ENCODE measurements at places on chromosomes 11 and 22. TPM values are rescaled to one million over a fixed set of nuclear protein-coding genes. Genes with fewer than 3 reads are reported as not detected.

The OR10G7 gene
- total RNA-seq = not detected

The GDPD4 gene
- total RNA-seq = not detected

The MS4A8 gene
- not detected for total RNA-seq

The SMIM38 gene
- not detected for total RNA-seq

The GAL3ST1 gene
- 0.16 TPM for total RNA-seq

The HBB gene
- total RNA-seq = 100 TPM

The APOA5 gene
- not detected for total RNA-seq

The BTG4 gene
- not detected for total RNA-seq

The OR51I1 gene
- total RNA-seq = not detected

The KCNJ1 gene
- total RNA-seq = not detected

The CXCR5 gene
- not detected for total RNA-seq

The C11orf97 gene
- not detected for total RNA-seq

The XKR3 gene
- total RNA-seq = not detected

The HTR3B gene
- total RNA-seq = not detected

DNA sequence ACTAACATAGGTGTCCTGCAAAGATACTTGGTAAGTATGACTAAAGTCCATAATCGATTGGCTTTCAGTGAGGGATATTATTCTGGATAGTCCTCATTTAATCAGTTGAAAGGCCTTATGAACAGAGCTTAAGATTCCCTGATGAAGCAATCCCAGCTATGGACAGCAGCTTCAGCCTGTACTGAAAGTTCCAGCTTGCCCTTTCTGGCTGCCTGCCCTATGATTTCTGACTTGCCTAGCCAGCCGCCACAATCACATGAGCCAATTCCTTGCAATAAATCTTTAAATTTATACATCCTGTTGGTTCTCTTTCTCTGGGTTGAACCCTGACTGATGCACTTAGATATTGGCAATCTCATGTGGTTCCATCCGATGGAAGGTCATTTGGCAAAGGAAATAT lies 759.0 kb upstream of the API5 start:
- H3K27ac ChIP-seq = no peak overlapping the region
- DNase-seq = no peak
- H3K4me1 ChIP-seq = no peaks in the 10 kb centered on the region
- H3K36me3 ChIP-seq = no peaks in the 10 kb centered on the region

DNA sequence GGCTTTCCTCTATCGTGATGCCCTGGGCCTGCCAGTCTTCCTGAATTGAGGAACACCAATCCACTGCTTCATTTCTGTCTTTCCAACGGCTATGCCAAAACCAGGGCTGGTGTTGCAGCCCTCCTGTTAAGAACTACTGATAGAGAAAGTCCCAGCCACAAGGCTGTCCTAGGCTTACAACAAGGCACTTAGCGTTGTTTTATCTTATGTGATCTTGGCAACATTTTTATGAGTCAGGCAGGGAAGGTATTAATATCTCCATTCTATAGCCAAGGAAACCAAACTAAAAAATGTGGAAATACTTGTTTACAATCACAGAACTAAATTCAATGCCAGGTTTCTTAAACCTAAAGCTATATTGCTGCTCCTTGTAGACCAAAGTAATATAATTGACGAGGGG lies 89.9 kb upstream of the AMOTL1 start:
- DNase-seq = no peak
- peaks cover 7% of the 10 kb centered on the region for H3K4me1 ChIP-seq
- no peak overlapping the region for H3K27ac ChIP-seq
- H3K36me3 ChIP-seq = no peaks in the 10 kb centered on the region
- H3K27me3 ChIP-seq = no peaks in the 10 kb centered on the region
- H3K4me3 ChIP-seq = no peak overlapping the region

- no peak overlapping the region for H3K27ac ChIP-seq
- H3K4me1 ChIP-seq = peaks cover 9% of the 10 kb centered on the region
- no peaks in the 10 kb centered on the region for H3K27me3 ChIP-seq
- H3K4me3 ChIP-seq = peak overlapping the region; percentile 51
Observed at GRCh38 chr22:47089796-47090460, 327.5 kb downstream of the TBC1D22A start.

GRCh38 chr11:75996523-75997442 lies 181.8 kb downstream of the UVRAG start:
- H3K27me3 ChIP-seq = no peaks in the 10 kb centered on the region
- no peak overlapping the region for H3K4me3 ChIP-seq
- peaks cover 16% of the 10 kb centered on the region for H3K4me1 ChIP-seq
- no peak overlapping the region for H3K27ac ChIP-seq

DNA sequence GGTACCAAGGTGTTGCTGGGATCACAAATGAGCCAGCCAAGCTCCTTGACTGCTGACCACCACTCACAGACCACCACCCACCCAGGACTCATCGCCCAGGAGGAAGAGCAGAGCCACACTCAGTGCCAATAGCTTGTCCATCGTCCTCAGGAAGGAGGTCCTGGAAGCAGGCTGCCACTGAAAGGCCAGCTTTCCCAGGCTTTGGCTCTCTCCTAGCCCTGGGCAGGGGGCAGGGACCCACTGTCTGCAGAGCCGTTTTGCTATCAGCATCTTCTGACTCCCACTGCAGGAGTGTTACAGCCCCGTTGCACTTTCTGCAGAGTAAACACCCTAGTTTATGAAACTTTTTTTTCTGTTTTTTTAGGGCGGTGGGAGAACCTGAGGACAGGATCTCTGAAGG lies 12.2 kb upstream of the ACRV1 start:
- no peak overlapping the region for H3K4me3 ChIP-seq
- no peaks in the 10 kb centered on the region for H3K4me1 ChIP-seq
- no peak for DNase-seq
- no peak overlapping the region for H3K27ac ChIP-seq

DNA sequence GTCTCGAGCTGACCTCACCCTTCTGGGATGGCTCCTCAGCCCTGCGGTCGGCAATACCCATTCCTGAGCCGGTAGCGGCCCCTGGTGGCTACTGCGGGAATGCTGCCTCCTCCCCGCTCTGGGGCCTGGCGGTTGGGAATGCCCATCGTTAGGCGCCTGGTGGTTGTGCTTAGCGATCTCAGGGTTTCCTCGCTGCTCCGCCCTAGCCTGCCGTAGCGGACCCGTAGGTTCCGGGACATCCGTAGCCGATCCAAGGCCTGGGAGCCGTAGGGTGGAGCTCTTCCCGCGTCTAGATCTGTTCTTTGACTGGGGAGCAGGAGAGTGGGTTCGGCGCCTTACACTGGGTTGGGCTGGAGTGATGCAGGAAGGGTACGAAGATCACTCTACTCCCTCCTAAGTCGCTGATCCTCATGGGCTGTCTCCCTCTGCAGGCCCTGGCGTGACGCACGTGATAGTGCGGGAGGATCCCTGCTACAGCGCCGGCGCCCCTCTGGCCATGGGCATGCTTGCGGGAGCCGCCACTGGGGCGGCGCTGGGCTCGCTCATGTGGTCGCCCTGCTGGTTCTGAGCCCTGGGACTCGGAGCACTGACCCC lies 14.8 kb downstream of the PLEKHB1 start:
- no peaks in the 10 kb centered on the region for H3K36me3 ChIP-seq
- peaks cover 32% of the 10 kb centered on the region for H3K4me1 ChIP-seq
- peak overlapping the region; percentile 58 for H3K4me3 ChIP-seq
- no peaks in the 10 kb centered on the region for H3K27me3 ChIP-seq

- no peak for DNase-seq
- peaks cover 34% of the 10 kb centered on the region for H3K4me1 ChIP-seq
- peak overlapping the region; percentile 69 for H3K27ac ChIP-seq
- H3K27me3 ChIP-seq = no peaks in the 10 kb centered on the region
- H3K36me3 ChIP-seq = peaks cover 56% of the 10 kb centered on the region
Observed at GRCh38 chr11:20090654-20091374, 69.5 kb downstream of the DBX1 start.

DNA sequence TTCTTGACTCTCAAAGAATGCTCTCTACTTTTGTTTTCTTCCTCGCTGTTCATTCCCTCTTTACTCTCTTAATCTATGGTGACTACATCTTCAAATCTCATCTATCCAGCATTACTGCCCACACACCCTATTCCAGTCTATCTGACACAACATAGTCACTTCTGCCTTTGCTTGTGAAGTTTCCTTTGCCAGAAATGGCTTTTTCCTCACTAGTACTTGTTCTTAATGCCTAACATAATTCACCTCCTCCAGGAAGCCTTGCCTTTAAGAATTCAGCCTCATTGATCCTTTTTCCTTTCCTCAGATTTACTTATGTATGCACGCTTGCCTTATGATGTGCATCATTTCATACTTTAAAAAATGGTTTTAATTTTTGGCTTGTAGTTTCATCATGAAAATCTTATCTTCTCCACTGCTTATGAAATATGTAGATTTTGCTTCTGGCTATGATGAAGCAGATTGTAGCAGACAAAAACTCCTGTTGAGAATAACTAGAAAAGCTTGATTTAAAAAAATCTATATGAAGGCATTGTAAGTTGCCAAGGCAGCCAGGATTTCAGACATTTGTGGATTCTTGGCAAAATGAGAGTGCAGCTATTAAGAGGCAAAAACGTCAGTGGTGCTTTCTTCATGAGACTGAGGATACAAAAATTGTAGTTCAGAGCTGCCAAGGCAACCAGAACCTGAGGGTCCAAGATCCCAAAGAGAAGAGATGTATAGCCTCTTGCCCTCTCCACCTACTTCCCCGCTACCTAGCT lies 31.8 kb downstream of the RNF169 start:
- H3K4me3 ChIP-seq = no peak overlapping the region
- no peak overlapping the region for H3K27ac ChIP-seq

GRCh38 chr11:63448646-63449045 lies 42.3 kb downstream of the PLAAT5 start:
- no peaks in the 10 kb centered on the region for H3K4me1 ChIP-seq
- H3K27me3 ChIP-seq = peaks cover 25% of the 10 kb centered on the region
- H3K27ac ChIP-seq = no peak overlapping the region
- H3K4me3 ChIP-seq = no peak overlapping the region
- no peaks in the 10 kb centered on the region for H3K36me3 ChIP-seq
- DNase-seq = no peak

DNA sequence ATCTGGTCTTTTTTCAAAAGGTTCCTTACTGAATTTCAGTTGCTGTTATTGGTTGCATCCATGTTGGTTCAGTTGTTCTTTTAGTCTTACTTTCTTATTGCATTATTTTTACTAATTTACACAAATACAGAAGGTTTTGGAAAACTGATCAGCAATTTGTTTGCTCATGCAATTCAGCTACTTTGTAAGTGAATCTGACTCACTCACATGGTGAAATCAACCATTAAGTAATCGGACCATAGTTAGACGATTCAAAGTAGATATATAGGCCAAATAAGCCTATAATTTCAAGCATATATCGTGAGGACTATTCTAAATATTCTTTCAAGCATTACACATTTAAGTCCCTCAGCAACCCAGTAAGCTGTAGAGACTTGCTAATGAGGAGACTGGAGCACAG lies 41.7 kb downstream of the CCDC83 start:
- no peaks in the 10 kb centered on the region for H3K4me1 ChIP-seq
- DNase-seq = no peak
- H3K27ac ChIP-seq = no peak overlapping the region
- H3K36me3 ChIP-seq = no peaks in the 10 kb centered on the region
- no peaks in the 10 kb centered on the region for H3K27me3 ChIP-seq
- no peak overlapping the region for H3K4me3 ChIP-seq

- no peak overlapping the region for H3K4me3 ChIP-seq
- peak; percentile 66 for DNase-seq
- H3K4me1 ChIP-seq = peaks cover 42% of the 10 kb centered on the region
- H3K27ac ChIP-seq = no peak overlapping the region
Observed at GRCh38 chr22:27804470-27805297, 3.1 kb upstream of the MN1 start.

DNA sequence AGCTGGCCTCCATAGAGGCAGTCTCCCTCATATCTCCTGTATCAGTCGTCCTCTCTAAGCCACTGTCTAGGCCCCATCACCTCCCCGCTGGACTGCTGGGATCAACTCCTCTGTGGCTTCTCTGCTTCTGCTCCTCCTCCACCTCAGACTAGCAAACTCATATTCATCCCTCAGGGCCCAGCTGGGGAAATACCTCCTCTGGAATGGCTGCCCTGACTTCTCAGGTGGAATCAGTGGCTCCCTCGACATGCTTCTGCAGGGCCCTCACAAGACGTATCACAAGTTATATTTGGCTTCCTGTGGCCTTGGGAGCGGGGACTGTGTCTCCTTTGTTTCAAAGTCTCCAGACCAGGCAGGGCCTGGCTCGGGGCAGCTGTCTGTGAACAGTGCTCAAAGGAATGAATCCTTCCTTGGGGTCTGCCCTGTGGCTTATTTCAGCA lies 10.0 kb downstream of the SLC29A2 start:
- no peak overlapping the region for H3K27ac ChIP-seq
- peaks cover 9% of the 10 kb centered on the region for H3K4me1 ChIP-seq
- no peaks in the 10 kb centered on the region for H3K36me3 ChIP-seq
- H3K4me3 ChIP-seq = no peak overlapping the region

DNA sequence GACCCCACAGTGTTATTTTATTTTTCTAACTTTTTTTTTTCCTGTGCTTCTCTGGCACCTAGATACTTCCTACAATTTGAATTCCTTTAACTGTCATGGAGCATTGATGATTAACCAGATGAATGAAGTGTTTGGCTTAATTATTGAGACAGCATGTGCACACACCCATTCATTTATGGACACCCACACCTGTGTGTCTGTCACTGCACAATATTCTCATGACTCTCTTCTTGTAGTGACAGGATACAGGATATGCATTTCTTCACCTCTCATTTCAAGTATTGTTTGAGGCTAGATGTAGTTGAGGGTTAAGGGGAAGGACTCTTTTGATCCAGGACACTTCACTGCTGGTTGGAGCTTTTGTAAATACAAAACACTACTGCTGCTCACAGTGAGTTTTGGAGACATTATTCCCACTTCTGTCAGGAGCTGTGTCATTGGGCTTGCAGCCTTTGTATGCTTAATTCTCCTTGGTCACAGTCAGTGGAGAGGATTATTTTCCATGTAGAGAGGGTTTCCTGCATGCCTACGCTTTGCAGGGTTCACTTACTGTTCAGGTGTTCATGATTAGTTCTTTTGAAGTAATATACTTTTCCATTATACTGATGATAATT lies 33.5 kb downstream of the SPECC1L start:
- H3K4me1 ChIP-seq = peaks cover 81% of the 10 kb centered on the region
- H3K4me3 ChIP-seq = no peak overlapping the region
- DNase-seq = no peak
- H3K27ac ChIP-seq = peak overlapping the region; percentile 77

DNA sequence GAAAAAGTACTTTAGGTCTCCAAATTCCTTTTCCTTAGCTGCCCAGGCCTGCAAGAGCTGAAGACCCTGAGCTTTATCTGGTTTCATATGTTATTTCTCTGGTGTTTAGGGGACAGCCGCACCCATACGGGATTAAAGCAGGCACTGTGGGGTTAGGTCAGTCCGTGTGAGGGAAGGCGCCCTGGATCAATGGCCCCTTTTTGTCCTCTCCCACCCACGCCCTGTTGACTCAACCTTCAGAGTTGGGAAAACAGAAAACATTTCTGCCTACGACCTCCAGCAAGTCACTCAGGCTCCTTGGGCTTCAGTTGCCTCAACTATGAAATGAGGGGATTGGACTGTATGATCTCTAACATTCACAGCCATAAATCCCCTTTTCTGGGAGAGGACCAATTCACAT lies 55.2 kb upstream of the BARX2 start:
- H3K4me3 ChIP-seq = no peak overlapping the region
- no peaks in the 10 kb centered on the region for H3K36me3 ChIP-seq
- DNase-seq = no peak
- peaks cover 14% of the 10 kb centered on the region for H3K4me1 ChIP-seq
- H3K27me3 ChIP-seq = peaks cover 4% of the 10 kb centered on the region

GRCh38 chr11:94974178-94974577 lies 669 bp downstream of the KDM4D start:
- H3K27ac ChIP-seq = peak overlapping the region; percentile 78
- H3K36me3 ChIP-seq = peaks cover 30% of the 10 kb centered on the region
- peaks cover 22% of the 10 kb centered on the region for H3K4me1 ChIP-seq

All from left ventricle myocardium inferior (tissue), 1 donor.